ENCODE measurements at places on chromosomes 6 and 20.

- DNase-seq = no peak
Measured at GRCh38 chr6:53828966-53829697, 34.3 kb downstream of the LRRC1 start.

GRCh38 chr6:30590509-30590908, 19.3 kb downstream of the ABCF1 start:
- no peak for DNase-seq

- no peak for DNase-seq
Measured at GRCh38 chr6:130713144-130713543, 114.1 kb upstream of the SMLR1 start.

- DNase-seq = no peak
Measured at GRCh38 chr6:148416330-148416965, 73.8 kb downstream of the SASH1 start.

GRCh38 chr6:40588070-40588384, 863 bp upstream of the LRFN2 start:
- no peak for DNase-seq

DNA sequence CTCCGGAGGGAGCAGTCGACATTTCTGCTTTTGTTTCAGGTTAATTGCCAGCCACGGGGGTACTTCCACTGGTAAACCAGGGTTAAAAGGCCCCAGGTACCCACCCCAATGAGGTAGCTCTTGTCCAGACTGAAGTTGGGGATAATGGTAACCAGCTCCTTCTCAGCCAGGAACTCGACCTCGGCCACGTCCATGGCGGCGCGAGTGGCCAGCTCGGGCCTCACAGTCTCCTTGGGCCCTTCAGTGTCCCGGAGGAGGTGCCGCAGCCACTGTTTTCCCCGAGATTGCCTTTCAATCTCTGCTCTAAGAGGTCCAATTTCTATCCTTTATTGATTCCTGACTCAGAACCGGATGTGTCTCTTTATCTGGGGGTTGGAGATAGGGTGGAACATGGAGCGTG, 13.7 kb downstream of the ARHGAP40 start:
- no peak for DNase-seq

DNA sequence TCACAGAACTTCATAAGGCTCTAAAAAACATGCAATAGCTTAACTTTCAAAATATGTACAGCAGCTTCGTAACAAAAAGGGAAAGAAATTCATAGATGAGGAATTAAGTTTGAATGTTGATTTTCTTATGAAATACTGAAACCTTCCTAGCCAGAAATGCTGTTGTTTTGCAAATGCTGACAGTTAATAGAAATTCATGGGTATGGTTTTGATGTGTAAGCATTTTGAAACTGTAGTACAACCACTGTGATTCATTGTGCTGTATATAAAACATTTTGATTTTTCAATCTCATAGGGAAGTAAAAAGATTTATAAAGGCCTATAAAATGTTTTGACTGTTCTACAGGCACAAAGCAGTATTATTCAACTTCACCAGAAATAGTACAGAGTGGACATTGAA, 228.4 kb upstream of the EYS start:
- no peak for DNase-seq

DNA sequence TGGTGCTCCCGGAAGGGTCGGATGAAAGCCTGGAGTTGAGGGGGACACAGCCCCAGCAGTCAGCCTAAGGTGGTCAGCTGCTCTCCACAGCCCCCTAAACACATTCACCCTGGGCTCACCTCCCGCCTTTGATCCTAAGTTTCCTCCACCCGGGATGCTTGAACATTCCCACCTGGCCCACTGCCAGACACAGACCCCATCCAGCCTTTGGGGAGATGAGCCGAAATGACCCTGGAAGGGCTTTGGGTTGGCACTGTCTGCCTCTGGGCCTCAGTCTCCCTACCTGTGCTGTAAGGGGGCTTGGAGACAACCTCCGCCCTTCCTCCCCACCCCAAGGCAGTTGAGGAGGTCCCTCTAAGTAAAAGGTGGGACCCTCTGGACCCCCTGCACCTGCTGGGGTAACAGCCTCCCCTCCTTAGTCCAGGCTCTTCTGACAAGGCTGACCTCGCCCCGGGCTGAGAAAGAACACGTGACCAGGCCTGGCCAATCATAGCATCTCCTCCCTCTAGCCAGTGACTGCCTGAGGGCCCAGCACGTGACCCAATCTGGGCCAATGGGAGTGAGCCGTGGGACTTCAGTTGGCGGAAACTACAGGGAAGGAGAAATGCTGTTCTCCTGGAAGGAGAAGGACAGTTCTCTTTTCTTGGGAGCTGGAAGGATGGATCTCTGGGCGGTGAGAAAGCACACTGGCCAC, 16.9 kb upstream of the UBE2V1 start:
- no peak for DNase-seq

DNA sequence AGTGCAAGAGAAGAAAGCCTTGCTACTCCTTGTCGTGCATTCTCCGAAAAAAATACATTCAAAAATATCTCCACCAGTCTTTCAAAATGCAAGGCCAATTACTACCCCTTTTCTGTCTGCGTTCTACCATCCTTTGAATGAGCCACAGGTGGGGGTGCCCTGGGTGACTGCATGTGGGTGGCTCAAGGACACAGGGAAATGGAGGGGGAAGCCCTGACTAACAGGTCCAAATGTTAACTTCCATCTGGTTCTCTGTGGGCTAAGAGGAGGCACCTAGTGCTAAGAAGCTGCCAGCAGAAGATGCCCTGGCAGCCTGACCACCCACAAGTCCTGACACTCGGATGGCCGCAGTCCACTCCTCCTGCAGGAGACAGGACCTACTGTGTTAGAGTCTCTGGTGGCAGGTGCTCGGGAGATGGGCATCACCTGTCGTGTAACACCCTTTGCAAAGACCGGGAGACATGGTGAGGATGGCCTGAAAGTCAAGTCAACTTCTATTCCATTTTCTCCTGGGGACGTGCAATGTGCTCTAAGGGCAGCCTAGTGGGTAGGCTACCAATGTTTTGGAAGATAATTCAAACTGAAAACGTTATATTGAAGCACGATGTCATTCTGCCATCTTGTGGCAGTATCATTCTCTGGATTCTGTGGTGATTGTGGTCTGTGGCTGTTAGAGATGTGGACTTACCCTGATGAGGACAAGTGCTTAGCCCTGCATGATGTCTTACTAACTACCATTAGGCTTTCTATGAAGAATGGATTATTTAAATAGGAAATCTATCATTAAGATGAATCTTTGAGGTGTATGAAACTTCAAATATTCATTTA, 27.4 kb upstream of the IGF2R start:
- no peak for DNase-seq
